ENCODE measurements at places on chromosomes 16 and 17.
A peak's percentile ranks its signal among the peaks of the same experiment; 100 is the strongest.

GRCh38 chr17:41186872-41187271, 2.2 kb upstream of the KRTAP4-1 start:
- no peak for DNase-seq

GRCh38 chr17:71412803-71413202, 708.0 kb upstream of the SOX9 start:
- DNase-seq: no peak

- DNase-seq: no peak
These were observed 16.6 kb downstream of the ATP5PD start for GRCh38 chr17:75030161-75030560.

DNA sequence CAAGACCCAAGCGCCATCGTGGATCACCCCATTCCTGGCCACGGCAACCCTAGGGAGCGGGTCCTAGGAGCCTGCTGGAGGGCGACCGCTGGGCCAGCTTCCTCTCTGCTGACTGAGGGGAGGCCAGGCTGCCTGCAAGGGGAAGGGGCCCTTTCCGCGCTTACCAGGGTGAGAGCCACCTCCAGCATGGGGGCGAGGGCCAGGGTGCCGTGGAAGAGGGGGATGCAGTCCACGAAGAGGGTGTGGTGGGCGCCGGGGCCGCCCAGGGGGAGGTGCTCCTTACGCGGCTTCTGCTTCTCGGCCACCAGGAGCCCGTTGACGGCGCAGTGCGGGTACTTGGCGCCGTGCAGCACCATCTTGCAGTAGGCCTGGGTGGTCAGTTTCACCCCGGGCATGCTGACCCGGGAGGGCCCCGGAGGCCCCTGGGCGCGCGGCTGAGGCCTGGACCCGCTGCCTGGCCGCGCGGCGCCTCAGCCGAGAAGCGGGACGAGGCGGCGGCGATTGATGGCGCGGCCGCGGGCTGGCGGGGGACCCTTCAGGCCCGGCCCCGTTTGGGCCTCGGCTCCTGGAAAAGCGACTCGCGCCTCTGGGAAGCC, 345 bp downstream of the EMC8 start:
- DNase-seq: peak; percentile 73

DNA sequence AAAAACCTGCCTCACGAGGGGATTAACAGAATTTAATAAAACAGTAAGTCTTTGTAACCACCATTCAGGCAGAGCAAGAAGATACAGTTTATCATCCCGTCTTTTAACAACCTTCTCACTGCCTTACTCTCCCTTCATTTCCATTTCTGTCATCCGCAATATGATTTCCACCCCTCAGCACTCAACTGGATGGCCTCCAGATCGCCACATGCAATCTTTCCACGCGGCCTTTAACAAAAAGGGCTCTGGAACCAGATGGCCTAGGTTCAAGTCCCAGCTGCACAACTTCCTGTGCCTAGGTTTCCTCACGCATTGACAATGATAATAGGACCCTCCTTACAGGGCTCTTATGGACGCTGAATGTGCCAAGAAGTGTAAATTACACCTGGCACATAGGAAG, 103.6 kb downstream of the GAS7 start:
- no peak for DNase-seq

DNA sequence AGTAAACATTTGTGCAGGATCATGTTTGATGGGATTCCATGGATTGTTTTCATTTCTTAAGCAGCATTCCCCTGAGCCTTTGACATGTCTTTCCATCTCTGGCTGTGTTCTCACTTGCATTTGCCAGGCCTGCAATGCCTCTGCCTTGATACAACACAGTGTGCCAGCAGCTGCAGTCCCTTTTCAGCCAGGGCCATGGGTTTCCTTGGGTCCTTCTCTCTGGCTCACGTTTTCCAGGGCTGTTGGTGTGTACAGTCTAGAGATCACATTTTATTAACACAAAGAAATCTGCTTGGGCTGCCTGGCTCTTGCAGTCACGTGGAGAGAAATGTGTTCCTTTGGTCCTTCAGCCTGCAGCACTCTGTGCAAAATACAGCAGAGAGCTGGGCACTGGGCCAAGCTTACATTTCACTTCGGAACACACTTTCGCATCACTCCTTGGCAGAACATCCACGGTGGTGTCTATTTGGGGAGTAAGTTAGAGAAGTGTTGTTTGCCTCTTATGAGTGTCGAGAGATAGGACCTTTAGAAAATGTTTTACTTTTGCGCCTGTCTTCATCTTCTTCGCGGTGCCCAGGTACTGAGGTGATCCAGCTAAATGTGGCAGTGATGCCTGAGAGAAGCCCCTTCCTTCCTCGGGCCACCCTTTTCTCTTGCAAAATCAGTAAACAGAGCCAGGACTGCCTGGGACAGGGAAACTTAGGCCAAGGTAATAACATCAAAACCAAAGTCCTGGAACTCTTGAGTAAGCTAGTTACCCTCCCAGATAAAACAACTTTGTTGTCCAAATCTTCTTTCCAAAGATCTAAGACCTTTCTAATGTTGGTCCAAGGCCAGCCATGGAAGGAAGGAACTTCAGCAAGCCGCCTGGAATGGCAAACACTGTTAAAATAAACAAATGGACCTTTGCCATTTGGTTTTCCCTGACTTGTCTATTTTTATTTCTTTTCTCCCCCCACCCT, 20.9 kb downstream of the HLF start:
- no peak for DNase-seq

GRCh38 chr16:82924075-82924854, 297.5 kb downstream of the CDH13 start:
- DNase-seq: no peak

GRCh38 chr16:78326731-78327130, 227.3 kb downstream of the WWOX start:
- no peak for DNase-seq

GRCh38 chr17:77496831-77497577, 356.2 kb downstream of the SEC14L1 start:
- no peak for DNase-seq

GRCh38 chr17:65349916-65350315, 211.5 kb downstream of the AXIN2 start:
- no peak for DNase-seq

- no peak for DNase-seq
These were observed 110.7 kb upstream of the HLF start for GRCh38 chr17:55154101-55154500.

DNA sequence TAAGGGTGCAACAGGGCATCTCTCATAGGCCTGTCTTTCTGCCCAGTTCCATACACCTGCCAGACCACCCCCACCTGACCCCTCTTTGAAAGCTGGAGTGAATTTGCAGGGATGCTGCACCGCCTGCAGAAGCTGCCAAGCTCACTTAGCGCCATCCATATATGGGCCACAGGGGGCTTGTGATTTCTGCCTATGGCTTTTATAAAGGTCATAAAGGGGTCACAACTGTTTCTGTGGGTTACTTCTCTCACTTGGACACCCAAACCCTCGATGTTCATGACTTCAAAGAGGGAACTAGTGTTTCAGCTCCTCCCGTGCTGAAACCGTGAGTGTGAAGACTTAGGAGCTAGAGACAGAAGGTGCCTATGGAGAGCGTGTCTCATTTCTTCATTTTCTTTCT, 23.9 kb upstream of the MEAK7 start:
- no peak for DNase-seq

- DNase-seq: no peak
These were observed 78.7 kb downstream of the GOSR1 start for GRCh38 chr17:30555942-30556341.

DNA sequence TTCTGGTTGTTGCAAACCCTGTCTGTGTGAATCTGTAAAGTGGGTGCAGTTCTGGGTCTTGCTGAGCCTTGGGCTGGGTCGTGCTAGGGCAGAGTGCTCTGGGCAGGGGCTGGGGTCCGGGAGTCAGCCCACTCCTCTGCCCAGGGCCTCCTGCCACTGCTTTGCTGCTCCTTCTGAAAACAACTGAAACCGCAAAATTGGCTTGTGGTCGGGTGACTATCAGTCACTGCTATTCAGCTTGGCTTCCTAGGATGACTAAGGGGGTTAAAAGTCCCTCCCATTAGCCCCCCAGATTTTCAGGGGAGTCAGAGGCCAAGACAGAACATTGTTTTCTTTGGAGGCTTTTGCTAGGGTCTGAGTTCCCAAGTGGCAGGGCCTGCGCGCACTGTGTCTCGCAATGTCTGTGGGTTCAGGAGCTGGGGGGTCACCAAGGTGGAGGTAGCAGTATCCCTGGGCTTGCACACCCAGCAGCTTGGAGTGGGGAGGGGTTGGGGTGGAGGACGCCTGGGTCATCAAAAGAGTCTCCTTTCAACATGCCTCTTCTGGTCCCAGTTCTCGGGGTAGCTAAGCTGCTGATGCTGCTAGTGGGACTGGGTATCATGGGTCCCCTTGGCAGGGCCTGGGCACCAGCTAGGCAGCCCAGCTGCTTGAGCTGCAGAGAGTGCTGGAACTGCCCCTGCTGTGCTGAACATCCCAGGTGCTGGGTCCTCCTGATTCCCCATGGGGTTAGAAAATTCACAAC, 13.5 kb upstream of the TBX21 start:
- no peak for DNase-seq

DNA sequence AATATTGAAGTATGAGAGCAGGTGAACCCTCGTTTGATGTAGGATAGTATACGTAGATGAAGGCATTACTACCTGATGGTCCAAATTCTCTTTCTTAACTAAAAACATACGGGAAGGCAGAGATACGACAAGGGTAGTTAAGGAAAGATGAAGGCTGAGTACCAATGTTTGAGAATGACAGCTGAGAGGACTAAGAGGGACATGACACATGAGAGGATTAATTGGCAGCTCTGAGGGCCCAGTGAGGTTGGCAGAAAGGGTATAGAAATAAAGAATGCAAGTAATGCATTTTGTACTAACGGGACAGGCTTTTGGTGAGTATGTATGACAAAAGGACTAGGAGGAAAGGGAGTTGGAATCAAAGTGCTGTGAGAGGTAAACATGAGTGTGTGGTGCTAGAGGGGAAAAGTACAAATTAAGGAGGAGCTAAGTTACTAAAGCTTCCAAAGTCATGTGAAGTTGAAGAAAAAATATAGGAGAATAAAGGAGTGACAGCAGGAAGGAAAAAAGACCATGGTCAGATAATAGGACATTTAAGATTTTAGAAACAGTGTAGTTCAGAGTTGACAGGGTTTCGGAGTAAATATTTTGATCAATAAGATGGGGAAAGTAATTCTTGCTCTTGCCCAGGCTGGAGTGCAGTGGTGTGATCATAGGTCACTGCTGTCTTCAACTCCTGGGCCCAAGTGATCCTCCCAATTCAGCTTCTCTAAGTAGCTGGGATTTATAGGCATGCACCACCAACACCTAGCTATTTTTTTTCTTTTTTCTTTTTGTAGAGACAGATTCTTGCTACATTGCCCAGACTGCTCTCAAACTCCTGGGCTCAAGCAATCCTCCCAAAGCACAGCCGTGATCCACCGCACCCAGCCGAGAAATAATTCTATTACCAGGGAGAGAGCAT, 43.1 kb upstream of the ITGA2B start:
- no peak for DNase-seq

- no peak for DNase-seq
These were observed 10.8 kb upstream of the BCAR1 start for GRCh38 chr16:75262104-75262799.

DNA sequence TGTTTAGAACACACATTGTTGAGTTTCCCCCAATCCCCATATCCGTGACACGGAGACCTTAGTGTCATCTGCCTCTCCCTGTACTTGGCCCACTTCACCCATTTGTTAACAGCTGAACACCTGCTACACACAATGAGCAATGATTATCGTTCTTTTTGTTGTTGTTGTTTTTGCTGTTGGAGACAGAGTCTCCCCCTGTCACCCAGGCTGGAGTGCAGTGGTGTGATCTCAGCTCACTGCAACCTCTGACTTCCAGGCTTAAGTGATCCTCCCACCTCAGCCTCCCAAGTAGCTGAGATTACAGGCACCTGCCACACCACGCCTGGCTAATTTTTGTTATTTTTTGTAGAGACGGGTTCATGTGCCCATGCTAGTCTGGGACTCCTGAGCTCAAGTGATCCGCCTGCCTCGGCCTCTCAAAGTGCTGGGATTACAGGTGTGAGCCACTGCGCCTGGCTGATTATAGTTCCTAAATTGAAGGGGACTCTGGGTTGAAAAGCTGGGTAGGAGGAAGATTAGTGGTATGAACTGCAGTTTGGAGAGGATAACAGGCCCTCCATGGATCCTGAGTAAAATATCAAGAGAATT, 21.6 kb downstream of the NDE1 start:
- DNase-seq: no peak

DNA sequence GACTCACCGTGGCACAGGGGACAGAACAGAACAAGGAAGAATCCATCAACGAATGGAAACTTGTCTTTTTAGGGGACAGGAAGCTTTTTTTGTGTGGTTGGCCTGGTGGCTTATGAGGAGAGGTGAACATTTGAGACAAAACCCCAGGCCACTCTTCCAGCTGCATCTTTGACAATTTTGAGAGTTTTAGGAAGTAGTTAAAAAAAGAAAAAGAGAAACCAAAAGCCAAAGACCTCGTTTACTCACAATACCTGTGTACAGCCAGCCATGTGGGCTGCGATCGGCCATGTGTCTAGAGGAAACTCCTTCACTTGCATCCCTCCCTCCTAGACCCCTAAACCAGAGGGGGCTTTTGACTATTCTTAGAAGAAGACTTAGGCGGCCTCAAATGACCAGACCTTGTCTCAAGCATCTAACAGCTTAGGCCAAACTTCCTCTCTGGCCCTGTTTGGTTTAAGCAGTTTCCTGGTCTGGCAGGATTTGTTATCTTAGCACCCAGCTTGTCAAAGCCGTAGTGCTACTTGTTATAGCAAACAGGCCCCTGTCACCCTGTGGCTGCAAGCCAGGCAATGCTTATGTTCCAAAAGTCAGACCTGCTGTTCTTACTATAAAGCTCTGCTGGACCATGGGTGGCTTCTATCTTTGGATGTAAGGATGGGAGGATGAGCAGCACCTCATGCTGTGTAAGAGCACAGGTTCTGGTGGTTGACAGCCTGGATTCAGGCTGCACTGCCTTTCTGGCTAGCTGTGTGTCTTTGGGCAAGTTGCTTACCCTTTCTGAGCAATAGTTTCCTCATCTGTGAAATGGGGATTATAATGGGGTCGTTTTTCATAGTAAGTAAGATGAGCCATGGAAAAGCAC, 17.7 kb downstream of the KSR1 start:
- DNase-seq: peak; percentile 3

- DNase-seq: no peak
These were observed 7.1 kb downstream of the GIT1 start for GRCh38 chr17:29582254-29582765.

GRCh38 chr17:39404542-39405378, 3.3 kb upstream of the FBXL20 start:
- DNase-seq: no peak

- peak; percentile 40 for DNase-seq
These were observed 470 bp downstream of the KRT23 start for GRCh38 chr17:40936976-40937375.

- DNase-seq: no peak
These were observed 80.6 kb downstream of the AMFR start for GRCh38 chr16:56344518-56345405.
